Prostate gland (tissue), 2 donors: ENCODE measurements at places on chromosomes 2 and 18. TPM values are rescaled to one million over a fixed set of nuclear protein-coding genes. Genes with fewer than 3 reads are reported as not detected.

Gene KLF11
- 37.9 TPM for total RNA-seq

Gene CFAP210
- total RNA-seq, result 1.0 TPM

DNA sequence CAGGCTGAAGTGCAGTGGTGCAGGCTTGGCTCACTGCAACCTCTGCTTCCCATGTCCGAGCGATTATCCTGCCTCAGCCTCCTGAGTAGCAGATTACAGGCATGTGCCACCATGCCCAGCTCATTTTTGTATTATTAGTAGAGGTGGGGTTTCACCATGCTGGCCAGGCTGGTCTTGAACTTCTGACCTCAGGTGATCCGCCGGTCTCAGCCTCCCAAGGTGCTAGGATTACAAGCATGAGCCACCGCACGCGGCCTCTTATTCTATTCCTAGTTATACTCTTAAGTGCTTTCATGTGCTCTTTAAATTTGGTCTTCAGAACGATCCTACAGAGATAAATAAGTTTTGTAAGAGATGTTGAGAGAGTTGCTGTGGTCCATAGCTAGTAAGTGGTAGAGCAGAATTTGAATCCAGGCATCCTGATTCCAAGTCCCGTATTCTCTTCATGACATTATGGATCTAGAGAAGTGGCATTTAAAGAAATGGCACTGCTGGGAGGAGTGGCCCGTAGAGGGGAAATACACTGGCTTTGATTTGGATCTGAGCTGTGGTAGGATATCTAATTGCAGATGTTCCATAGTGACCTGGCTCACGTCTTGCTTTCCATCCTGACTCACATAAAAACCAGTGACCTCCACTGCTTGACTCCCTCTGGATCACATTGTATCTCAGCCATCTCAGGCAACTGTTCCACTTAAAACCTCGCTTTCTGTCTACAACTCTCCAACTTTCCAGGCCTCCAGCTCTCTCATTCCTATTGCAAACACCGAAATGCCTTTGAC lies 22.8 kb upstream of the ME2 start:
- no peak for DNase-seq

DNA sequence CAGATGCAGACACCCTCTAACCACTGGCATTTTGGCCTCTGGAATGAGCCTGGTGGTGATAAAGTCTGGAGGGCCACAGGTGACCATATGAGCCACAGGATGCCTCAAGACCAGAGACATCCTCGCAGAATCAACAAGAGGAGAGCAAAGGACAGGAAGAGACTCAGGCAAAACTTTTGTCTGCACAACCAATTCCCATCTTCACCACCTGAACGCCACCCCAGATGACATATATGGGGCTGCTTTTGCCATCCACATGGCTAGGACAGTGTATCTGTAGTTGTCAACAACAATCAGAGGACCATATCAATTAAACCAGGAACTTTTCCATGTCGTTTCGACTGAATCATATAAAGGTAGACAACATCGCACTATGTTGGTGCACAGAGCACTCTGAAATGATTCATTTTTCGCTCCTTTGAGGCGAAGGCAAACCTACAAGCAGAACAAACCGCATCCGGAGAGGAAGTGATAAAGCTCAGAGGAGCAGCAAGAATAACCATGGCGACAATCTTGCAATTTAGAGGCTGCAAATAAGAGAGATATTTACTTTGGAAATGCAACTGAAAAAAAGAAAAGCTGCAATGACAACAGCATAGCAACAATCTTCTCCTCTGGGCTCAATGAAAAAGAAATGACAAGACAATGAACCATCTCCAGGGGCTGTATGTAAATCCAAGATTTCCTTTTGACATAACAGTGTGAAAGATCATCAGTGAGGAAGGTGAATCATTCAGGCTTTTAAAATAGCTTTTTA lies 204.5 kb downstream of the ARL4C start:
- DNase-seq, result no peak

GRCh38 chr2:54955358-54956110 lies 94.7 kb downstream of the RTN4 start:
- DNase-seq, result no peak
